Stimulated activated CD8-positive, alpha-beta memory T cell treated with anti-CD3 and anti-CD28 coated beads, Interleukin-15, amount 100 ng/mL, for 4 hours (primary cell): ENCODE measurements at places on chromosomes 6 and 20.

DNA sequence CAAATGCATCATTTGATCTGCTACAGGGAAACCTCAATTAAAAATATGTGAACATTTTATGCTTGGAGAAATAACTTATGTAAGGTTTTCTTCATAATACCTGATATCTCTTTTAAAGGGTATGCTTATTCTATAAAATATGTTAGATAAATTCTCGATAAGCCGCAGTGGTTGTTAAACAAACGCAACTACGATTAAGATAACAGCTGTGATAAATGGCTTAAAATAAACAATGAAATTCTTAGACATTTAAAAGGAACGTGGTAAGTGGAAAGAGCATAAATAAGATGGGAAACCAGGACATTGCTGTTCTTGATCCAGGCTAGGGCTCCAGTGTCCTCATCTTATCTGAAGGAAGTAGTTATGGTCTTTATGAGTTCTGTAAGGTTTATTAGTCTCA, 415.9 kb downstream of the CD83 start:
- no peak for DNase-seq

DNA sequence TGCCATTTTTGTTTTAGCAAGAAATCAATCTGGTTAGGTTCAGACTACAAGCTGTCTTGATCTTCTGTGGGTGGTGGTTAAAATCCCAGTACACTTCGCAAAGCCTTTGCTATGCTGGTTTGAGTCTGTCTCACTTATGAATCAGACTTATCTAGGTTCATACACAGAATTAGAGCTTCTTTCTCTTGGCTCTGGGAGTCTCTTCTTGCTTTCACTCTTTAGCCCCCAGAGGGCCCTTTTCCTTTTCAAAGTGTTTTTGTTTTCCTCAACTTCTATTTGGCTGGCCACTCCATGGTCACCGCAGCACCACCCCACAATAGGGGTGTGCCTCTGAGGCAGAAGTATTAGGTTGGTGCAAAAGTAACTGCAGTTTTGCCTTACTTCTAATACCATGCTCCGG, 21.3 kb downstream of the ECI2 start:
- no peak for DNase-seq

DNA sequence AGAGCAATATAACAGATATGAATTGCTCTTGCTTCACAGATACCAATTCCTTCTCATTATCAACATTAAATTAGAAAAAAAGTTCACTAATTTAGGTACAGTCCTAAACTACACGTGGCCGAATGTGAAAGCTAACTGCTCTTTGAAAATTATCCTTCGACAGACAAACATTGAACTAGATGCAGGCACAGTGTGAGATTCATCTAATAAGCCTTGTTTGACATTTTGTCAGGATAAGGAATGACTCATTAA, 1.1 kb downstream of the FAM184A start:
- no peak for DNase-seq

GRCh38 chr6:166275714-166276166, 32.5 kb downstream of the PRR18 start:
- peak; percentile 36 for DNase-seq

GRCh38 chr6:42532038-42532669, 31.7 kb upstream of the UBR2 start:
- DNase-seq: no peak

- no peak for DNase-seq
Measured at GRCh38 chr6:56764081-56764566, 121.4 kb upstream of the DST start.

- DNase-seq: no peak
Measured at GRCh38 chr6:42369568-42369967, 82.2 kb downstream of the TRERF1 start.

DNA sequence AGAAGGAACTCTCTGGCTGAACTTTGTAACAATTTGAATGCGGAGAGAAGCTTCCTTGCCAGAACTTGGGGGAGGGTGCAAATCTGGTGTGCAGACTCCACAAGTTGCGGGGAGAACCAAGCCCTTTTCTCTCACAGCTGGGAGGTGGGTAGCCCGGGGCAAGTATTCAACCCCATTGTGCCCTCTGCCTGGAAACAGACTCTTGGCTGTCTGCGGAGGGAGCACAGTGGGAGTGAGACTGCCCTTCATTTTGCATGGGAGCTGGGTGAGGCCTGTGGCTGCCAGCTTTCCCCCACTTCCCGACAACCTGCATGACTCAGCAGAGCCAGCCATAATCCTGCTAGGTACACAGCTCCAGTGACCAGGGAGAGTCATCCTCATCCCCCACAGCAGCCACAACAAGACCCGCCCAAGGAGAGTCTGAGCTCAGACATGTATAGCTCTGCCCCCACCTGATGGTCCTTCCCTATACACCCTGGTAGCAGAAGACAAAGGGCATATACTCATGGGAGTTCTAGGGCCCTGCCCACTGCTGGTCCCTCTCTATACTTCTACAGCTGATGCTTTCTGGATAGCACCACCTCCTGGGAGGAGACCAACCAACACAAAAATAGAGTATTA, 29.4 kb upstream of the TPD52L1 start:
- no peak for DNase-seq

GRCh38 chr6:142271476-142271875, 30.3 kb upstream of the ADGRG6 start:
- no peak for DNase-seq

DNA sequence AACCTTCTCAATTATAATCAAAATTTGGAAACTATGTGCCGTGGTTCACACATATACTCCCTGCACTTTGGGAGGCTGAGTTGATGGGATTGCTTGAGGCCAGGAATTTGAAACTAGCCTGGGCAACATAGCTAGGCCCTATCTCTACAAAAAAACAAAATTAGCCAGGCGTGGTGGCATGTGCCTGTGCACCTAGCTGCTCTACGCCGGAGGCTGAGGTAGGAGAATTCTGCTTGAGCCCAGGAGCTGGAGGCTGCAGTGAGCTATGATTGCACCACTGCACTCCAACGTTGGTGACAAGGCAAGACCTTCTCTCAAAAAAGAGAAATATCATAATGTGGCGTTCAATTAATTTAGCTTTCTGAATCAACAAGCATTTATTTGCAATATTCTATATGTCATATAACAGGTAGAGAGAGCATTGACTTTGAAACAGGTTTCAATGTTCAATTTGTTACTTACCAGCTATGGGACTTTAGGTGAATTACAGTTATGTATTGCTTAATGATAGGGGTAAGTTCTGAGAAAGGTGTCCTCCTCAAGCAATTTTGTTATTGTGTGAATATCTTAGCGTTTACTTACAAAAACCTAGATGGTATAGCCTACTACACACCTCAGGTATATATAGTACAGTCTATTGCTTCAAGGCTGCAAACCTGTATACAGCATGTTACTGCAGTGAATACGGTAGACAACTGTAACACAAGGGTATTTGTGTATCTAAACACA, 2.2 kb upstream of the SYCP2 start:
- no peak for DNase-seq

DNA sequence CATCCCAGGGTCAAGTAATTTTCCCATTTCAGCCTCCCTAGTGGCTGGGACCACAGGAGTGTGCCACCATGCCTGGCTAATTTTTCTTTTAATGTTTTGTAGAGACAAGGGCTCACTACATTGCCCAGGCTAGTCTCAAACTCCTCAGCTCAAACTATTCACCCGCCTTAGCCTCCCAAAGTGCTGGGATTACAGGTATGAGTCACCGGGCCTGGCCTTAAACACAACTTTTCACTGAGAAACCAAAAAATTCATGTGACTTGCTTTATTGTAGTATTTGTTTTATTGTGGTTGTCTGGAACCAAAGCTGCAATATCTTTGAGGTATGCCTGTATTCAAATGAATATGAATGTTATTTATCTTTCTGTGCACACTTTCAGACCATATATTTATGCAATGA, 72.2 kb downstream of the RWDD2A start:
- no peak for DNase-seq

DNA sequence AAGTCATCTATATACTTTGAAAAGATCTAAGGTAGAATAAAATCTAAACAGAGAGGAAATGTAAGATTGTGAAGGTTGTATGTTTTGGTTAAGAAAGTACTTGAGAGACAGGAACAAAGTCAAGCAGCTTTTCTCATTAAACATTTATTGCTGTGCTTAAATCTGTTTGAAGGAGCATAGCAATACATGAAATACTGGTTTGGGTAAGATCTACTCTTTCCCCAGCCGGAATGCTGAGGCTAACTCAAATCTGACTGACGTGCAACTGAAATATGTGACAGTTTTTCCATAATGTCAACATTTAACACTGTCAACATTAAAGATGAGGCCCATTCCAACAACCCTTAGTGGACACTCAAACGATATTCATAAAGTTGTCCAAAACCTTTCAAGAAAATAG, 59.9 kb downstream of the MAN1A1 start:
- DNase-seq: no peak

- DNase-seq: no peak
Measured at GRCh38 chr6:69280858-69281257, 516.0 kb downstream of the LMBRD1 start.

DNA sequence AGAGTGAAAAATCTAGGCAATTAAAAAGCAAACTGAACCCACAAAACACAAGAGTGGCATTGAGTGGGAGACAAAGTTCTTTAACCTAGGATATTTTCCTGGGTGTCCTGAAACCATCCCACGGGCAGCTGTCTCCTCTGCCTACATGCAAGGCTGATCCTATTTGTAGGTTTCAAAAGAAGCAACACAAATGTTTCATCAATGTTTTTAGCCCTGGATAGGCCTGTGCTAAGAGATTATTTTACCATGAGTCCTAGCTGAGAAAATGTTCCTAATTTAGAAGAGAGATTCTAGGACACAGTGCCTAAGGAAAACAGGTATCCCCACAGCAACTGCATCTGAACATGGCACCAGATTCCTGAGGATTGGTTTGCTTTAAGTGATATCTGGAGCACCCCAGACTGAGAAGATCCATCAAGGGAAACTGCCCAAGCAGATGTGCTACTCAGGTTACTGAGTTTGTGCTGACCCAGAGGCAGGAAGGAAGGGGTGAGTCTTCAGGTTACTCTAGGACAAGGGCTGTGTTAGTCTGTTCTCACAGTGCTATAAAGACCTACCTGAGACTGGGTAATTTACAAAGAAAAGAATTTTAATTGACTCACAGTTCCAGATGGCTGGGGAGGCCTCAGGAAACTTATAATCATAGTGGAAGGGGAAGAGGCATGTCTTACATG, 111.6 kb upstream of the UST start:
- DNase-seq: no peak

- DNase-seq: no peak
Measured at GRCh38 chr20:32672982-32673851, 524 bp downstream of the C20orf203 start.

- no peak for DNase-seq
Measured at GRCh38 chr20:44993343-44993742, 27.0 kb downstream of the STK4 start.

DNA sequence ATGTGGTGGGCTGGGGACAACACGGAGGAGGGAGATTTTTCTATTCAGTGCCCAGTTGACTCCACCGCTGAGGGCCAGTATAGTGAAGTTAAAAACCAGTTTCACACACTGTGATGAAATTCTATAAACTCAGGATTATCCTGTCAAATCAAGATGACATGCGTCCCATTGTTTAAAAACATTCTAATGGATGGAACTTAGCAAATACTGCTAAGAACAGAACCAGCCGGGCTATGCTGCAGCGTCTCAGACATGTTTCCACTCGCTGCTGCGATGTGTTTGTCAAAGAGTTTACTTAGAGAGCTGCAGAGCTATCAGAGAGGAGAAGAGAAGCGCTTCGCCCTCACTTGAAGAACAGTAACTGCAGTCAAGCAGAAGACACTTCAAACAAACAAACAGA, 212.6 kb upstream of the FOXQ1 start:
- no peak for DNase-seq

- DNase-seq: no peak
Measured at GRCh38 chr6:31081872-31082271, 30.5 kb downstream of the C6orf15 start.

GRCh38 chr6:25242567-25242966, 36.6 kb upstream of the CARMIL1 start:
- no peak for DNase-seq

DNA sequence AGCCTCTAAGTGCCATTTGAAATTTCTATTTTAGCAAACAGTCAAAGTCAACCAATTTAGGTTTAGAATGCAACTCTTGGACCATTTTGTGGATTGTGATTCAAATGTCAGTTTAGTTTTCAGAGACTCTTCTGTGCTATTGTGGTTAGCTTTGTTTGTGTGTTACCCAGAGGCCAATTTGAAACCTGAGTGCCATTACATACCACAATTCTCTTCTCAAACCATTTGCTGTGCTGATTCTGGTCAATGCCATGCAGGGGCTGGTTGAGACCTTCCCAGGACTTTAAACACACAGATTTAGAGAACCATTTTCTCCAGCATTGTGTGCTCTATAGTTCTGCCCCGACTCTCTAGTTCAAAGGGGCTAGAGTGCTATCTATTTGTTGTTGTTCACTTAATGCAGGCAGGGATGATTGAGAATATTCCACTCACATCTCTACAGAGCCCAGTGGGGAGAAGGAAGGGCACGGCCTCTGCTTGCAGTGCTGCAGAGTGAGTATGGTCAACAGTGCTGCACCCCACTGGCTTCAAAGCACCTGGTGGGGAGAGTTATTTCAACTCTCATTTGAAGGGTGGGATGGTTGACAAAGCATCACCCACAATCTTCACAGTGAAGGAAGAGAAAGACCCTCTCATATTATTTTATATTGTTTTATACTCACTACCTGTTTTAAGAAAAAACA, 738.2 kb downstream of the COL12A1 start:
- no peak for DNase-seq

- DNase-seq: no peak
Measured at GRCh38 chr20:35856866-35857265, 85.1 kb downstream of the PHF20 start.

- DNase-seq: no peak
Measured at GRCh38 chr20:55057779-55058415, 582.5 kb downstream of the DOK5 start.

- no peak for DNase-seq
Measured at GRCh38 chr20:62858058-62858830, 3.4 kb downstream of the TCFL5 start.

- no peak for DNase-seq
Measured at GRCh38 chr6:44117397-44118128, 9.7 kb downstream of the MRPL14 start.

GRCh38 chr20:58511861-58512260, 3.3 kb downstream of the APCDD1L start:
- DNase-seq: no peak

GRCh38 chr20:37162646-37163045, 16.5 kb upstream of the RPN2 start:
- DNase-seq: no peak

GRCh38 chr6:105557291-105557690, 154.4 kb upstream of the PREP start:
- DNase-seq: no peak

DNA sequence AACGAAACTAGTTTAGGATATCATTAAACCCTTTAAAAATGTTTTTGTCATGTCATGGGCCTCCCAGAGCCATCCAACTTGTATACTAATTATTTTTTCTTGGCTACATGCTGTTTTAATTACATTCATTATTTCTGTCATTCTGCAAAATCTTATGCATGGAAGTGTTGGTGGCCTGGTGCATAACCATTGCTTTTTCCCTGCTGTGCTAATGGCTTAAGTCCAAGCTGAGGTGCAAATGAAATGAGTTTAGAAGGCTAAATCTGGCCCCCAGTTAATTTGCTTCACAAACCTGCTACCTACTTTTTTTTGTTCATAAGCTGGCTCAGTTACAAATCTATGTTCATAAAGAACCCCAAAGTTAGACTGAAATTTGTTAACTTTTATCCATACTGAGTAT, 1249.9 kb downstream of the EPHA7 start:
- DNase-seq: no peak
